ENCODE measurements at places on chromosomes 16 and 17.

GRCh38 chr17:32827227-32827626 lies 49.7 kb downstream of the MYO1D start:
- DNase-seq: no peak

DNA sequence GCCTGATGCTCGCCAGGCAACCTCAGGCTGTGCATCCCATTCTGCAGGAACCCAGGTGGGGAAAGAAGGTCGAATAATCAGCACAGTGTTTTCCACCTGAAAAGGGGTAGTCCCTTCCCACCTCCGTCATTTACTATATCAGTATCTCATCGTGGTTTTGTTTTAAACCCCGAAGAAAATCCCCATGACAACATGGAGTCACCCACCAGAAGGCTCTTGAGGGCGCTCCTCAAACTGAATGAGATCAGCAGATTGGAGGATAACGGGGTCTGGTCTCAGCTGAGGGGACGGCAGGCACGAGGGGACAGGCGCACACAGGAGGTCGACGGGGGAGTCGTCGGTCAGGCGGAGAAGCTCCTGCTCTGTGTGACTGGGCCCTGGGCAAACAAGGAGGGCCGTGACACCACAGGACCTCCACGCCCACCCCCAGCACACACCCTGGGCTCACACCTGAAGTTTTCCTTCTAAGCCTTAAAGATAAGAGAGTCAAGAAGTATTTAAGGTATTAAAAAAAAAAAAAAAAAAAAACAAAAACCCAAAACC lies 44.2 kb downstream of the MARF1 start:
- no peak for DNase-seq

DNA sequence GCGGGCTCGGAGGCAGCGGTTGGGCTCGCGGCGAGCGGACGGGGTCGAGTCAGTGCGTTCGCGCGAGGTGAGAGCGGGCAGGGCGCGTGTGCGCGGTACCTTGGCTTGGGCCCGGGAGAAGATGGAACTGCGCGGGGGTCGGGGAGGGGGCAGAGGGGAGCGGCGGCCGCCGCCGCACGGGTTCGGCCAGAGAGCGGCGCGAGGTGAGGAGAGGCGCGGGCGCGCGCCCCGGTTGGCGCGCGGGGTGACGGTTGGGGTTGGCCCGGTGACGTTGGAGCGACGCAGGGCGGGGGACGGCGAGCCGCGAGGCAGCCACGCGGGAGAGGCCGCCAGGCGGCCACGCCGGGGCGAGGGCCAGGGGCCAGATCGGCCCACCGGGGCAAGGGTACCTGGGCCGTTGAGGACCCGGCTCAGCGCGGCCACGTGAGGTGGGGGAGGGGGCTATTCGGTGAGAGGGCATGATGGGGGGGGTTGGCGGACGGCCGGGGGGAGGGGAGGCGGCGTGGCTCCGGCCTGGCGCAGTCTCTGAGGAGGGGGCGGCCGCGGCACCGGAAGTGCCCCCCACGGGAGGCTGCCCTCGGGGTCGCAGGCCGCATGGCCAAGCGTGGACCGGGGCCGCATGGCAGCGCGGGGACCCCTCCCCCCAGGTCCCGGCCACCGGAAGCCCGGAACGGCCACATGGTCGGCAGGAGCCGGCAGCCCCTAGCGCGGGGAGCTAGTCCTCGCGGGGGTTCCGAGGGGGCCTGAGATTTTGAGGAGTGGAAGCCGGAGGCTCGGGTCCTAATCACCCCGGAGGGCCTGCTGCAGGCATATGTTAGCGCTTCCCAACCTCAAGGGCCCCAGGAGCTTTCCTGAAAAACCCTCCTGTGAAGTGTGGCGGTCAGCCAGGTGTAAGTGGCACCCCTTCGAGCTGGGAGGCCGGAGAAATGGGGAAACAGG lies 527 bp downstream of the EIF5A start:
- no peak for DNase-seq

DNA sequence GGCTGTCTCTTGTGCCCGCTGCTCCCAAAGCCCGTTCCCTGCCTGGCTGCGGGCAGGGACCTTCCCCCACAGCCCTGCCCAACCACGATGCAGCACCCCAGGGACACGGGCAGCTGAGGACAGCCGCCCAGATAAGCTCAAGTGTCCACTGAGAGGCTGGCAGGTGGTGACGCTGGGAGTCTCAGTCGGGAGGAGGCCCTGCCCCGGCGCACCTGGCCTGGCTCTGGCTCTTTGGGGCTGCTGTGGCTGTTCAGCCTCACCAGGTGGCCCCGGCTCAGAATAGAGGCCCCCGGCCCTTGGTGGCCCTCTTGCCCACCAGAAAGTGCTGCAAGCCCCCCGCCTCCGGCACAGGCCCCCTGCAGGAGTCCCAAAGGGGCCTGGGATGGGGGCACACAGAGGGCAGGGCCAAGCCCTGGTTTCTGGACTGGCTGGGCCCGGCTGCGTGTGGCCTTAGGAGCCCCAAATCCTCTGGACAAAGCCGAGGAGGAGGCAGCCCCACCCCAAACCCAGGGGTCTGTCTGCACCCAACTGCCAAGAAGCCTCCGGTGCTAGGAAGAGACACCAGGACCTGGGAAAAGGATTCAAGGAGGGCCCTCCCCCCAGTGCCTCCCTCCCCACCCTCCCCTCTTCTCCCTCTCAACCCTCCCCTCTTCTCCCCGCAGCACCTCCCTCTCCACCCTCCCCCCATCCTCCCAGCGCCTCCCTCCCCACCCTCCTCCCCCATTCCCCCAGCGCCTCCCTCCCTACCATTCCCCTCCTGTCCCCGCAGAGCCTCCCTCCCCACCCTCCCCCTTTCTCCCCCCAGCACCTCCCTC lies 5.3 kb downstream of the NTHL1 start:
- no peak for DNase-seq

- DNase-seq: no peak
These were observed 16.8 kb upstream of the DRG2 start for GRCh38 chr17:18070861-18071340.

DNA sequence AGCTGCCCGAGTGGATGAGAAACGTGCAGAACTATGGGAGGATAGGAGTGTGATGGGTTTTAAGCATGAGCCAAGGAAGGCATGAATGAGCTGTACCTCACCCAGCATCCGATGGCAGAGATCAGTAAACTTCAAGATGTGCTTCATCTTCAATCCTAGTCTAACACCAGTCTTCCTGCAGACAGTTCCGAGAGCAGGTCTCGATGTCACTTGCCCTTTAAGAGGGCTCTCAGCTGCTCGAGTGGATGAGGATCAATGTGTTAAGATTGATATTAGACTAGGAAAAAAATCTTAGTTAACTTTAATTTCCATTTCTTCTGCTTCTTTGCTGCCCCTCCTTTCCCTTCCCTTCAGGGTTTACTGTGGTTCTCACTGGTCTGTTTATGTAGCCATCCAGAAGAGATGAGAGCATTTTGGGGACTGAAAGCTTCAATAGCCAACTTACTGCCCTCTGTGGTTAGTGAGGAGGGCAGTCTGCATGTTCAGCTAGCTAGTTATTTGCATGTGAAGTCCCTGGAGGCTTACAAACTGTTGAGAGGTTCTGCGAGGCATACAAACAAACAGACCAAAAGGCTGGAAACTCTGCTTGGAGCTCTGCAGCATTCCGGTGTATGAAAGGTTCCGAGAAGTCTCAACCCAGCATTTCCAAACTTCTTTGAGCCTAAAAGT lies 15.3 kb downstream of the KLHL36 start:
- DNase-seq: no peak

GRCh38 chr17:49076573-49077384 lies 55.8 kb upstream of the B4GALNT2 start:
- DNase-seq: no peak

DNA sequence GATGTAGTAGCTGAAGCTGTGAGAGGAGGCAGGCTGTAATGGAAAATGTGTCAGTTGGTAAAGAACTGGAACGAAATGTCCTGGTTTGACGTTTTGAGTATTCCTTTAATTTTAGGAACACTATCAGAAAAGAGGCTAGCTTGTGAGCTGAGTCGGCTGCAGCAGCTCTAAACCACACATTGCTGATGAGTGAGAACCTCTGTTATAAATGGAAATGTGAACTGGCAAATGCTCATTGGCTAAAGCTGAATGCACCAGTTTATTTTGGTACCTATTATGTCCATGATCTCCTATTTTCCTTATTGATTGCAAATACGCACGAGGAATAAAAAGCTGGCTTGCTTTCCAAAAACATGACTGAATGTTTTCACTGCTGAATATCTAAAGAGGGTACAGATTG lies 11.0 kb upstream of the WIPI1 start:
- DNase-seq: no peak

GRCh38 chr16:85361441-85362118 lies 249.3 kb upstream of the CIBAR2 start:
- no peak for DNase-seq

GRCh38 chr16:73002866-73003265 lies 45.1 kb downstream of the ZFHX3 start:
- DNase-seq: no peak

DNA sequence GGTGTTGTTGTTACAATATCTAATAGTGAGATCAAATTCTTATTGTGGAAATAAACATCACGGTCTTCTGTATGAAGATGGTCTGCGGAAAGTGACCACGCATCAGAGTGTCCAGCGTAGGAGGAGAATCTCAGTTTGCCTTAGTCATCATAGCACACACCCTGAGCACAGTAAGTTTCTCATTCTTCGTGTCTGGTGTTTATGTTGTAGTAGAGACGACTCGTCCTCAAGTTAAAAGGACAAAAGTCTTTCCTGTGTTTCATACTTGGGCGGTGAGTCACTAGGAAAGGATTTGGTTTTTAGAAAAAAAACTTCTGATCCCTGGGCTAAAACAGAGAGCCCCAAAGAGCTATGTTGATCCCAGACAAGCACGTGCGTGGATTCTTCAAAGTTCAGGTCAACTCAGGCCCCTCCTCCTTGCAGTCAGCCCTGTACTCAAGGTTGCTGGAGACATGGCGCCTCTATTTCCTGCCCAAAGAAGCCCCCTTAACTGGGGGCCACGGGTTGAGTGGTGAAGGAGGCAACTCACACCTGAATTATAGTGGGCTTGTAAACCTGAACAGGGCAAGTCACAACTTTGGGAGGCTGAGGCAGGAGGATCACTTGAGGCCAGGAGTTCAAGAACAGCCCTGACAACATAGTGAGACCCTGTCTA lies 170.4 kb downstream of the ZFHX3 start:
- DNase-seq: no peak

- DNase-seq: no peak
These were observed 71.5 kb downstream of the WWP2 start for GRCh38 chr16:69833357-69834282.

DNA sequence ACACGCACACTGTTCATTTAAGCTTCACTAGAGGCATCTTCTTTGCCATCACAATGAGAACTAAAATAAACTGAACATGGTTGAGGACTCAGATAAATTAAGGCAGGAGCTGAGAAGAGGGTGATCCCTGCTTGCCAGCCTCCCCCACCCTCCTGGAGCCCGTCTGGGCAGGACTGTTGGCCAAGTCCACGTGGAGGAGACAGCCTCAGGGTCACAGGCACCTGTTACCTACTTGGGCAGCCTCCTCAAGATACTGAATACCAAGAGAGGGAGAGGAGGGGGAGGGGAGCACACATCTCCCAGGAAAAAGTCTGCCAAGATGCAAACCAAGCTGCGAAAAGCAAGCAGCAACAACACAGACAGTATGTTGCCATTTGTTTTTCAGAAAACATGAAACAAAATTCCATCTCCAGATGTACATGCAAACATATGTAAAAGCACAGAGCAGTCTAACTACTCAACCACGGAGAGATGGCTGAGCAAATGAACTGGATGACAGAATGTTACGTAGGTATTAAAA lies 67.4 kb downstream of the SLC39A11 start:
- DNase-seq: no peak

- DNase-seq: no peak
These were observed 21.1 kb downstream of the GINS3 start for GRCh38 chr16:58413359-58413758.

GRCh38 chr17:40323391-40324381 lies 14.7 kb downstream of the RARA start:
- no peak for DNase-seq

GRCh38 chr16:17037499-17037898 lies 433.3 kb downstream of the XYLT1 start:
- no peak for DNase-seq

DNA sequence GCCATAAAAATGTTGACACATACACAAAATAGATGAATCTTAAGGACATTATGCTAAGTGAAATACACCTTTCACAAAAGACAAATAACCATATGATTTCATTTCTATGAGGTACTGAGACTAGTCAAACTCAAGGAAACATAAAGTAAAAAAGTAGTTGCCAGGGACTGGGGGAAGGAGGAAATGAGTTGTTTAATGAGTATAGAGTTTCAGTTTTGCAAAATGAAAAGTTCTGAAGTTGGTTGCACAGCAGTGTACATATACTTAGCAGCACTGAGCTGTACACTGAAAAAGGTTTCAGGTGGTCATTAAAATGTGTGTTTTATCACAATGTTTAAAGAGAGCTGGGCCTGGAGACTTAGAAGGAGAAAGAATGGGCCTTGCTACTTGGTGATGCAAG lies 4.7 kb upstream of the SLC13A2 start:
- no peak for DNase-seq

GRCh38 chr17:48181653-48182052 lies 74.1 kb downstream of the SNX11 start:
- DNase-seq: no peak

DNA sequence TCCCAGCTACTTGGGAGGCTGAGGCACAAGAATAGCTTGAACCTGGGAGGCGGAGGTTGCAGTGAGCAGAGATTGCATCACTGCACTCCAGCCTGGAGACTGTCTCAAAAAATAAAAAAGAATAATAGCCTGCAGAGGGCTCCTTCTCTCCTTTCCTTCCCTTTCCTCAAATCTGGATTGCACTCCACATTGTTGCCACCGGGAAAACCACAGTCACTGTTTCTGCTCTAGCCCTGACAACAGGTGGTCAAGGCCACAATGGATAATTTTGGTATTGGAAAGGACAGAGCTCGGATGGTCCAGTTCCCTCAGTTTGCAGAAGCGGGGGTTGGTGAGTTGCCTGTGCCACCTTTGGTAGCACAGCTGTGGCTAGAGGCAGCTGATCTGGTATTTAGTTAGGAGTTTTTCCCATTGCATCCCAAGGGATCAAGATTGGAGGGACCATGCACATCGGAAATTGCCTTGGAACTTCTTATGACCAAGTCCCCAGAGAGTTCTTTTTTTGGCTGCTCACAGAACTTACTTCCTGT lies 44.7 kb upstream of the PRSS54 start:
- DNase-seq: no peak

GRCh38 chr16:64412578-64413280 lies 709.1 kb downstream of the CDH11 start:
- DNase-seq: no peak

DNA sequence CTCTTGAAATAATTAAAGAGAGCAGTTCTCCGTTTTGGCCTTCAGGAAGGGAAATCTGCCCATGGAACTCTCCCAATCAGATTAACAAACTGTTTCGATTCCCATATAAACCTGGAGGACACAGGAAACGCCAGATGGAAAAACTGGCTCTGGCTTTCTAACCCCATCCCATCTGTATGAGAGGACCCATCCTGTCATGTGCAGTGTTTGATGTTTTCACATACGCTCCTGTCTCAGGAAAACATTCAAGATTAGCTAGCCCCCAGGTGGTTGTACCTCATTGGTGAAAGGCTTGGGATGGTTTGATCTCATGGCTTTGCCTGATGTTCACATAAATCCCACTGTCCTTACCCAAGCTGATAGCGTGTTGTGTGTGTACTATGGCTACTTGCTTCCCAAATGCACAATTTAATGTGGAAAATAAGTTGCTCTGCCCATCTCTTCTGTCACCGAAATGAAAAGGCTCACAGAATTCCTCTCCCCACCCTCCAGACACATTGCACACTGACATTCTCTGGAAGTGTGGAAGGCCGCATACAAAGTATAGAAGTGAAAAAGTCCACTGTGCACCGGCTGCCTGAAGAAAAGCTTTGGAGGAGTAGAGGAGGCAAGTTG lies 18.2 kb upstream of the ERN1 start:
- no peak for DNase-seq

- no peak for DNase-seq
These were observed 188.4 kb upstream of the NLRP1 start for GRCh38 chr17:5772720-5773119.
